ENCODE measurements at places on chromosomes 7 and 10.

GRCh38 chr10:117541405-117541908, 1.1 kb upstream of the EMX2 start:
- no peak for DNase-seq
- peaks cover 22% of the 10 kb centered on the region for H3K4me1 ChIP-seq
- peaks cover 94% of the 10 kb centered on the region for H3K27me3 ChIP-seq
- peak overlapping the region; percentile 22 for H3K4me3 ChIP-seq

DNA sequence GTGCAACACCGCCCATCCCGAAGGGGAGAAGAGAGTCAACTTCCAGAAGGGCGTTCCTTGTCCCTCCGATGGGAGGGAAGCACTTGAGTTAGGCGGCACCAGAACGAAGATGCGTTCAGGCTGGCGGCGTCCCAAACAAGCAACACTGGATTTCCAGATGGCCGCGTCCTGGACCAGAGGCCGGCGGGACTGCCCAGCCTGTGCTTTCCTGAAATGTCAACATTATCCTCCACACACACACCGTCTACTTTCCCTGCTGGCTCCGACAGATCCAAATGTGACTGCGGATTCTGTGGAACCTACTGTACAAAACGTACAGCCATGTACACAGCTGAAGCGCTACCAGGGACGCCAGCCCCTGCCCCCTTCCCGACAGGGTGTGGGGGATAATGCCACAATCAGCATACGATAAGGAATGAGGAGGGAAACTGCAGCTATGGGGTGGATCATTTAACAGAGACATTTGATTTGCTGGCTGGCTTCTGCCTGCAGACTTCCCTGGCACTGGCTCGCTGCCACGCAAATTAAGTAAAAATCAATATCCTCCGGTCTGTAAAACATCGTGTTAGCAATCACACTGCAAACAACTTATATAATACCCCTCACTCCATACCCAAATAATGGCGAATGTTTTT, 82.1 kb downstream of the ZRANB1 start:
- no peaks in the 10 kb centered on the region for H3K36me3 ChIP-seq
- H3K4me3 ChIP-seq = no peak overlapping the region
- H3K27me3 ChIP-seq = no peaks in the 10 kb centered on the region
- H3K4me1 ChIP-seq = no peaks in the 10 kb centered on the region
- H3K27ac ChIP-seq = no peak overlapping the region

- no peak overlapping the region for H3K4me3 ChIP-seq
- no peaks in the 10 kb centered on the region for H3K36me3 ChIP-seq
- no peak overlapping the region for H3K27ac ChIP-seq
- no peaks in the 10 kb centered on the region for H3K4me1 ChIP-seq
- no peak for DNase-seq
Observed at GRCh38 chr7:113000316-113001020, 86.2 kb downstream of the GPR85 start.

GRCh38 chr10:120828763-120829319, 22.3 kb upstream of the WDR11 start:
- no peaks in the 10 kb centered on the region for H3K36me3 ChIP-seq
- H3K27ac ChIP-seq = no peak overlapping the region
- no peak overlapping the region for H3K4me3 ChIP-seq
- no peak for DNase-seq

- DNase-seq = no peak
- H3K4me3 ChIP-seq = no peak overlapping the region
- H3K27ac ChIP-seq = no peak overlapping the region
- no peaks in the 10 kb centered on the region for H3K4me1 ChIP-seq
- peaks cover 11% of the 10 kb centered on the region for H3K27me3 ChIP-seq
Observed at GRCh38 chr10:117927332-117927731, 119.4 kb downstream of the RAB11FIP2 start.

GRCh38 chr7:1028775-1029636, 15.3 kb upstream of the GPR146 start:
- peak overlapping the region; percentile 85 for H3K27ac ChIP-seq
- H3K36me3 ChIP-seq = peaks cover 7% of the 10 kb centered on the region
- H3K4me1 ChIP-seq = peaks cover 33% of the 10 kb centered on the region
- peak overlapping the region; percentile 73 for H3K4me3 ChIP-seq
- peak; percentile 74 for DNase-seq

DNA sequence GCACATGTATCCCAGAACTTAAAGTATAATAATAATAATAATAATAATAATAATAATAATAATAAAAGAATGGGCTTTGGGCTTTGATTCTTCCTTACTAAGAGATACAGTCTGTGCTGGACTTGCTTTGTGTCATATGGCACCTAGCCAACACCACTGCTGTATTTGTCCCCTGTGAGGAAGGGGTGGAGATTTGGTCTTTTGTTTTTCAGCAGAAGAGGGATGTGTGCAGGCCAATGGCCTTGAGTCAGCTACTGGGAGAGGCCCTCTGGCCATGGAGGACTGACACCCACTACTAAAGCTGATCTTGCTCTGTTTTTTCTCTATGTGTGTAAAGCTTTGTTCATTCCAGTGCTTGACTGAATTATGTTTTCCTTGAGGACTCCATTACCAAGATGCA, 573.0 kb upstream of the PCDH15 start:
- H3K4me3 ChIP-seq = no peak overlapping the region
- H3K4me1 ChIP-seq = no peaks in the 10 kb centered on the region
- no peak overlapping the region for H3K27ac ChIP-seq
- H3K36me3 ChIP-seq = no peaks in the 10 kb centered on the region

DNA sequence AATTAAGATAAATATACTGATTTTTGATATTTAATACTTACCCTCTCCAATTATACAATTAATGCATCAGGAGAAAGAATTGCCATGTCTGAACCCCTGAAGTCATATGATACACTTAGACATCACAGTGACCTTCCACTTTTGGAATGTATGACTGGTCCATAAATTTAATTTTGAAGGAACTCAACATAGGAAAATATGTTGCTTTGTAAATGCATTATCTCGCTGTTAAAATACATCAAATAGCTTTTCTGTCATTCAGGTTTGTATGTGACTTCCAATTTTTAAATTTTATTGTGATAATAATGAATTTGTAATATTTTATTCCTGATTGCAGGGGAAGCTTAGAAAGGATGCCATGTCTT, 631.9 kb upstream of the ANKRD30A start:
- H3K36me3 ChIP-seq = no peaks in the 10 kb centered on the region
- H3K27me3 ChIP-seq = no peaks in the 10 kb centered on the region
- H3K27ac ChIP-seq = no peak overlapping the region
- no peak for DNase-seq
- H3K4me1 ChIP-seq = no peaks in the 10 kb centered on the region
- H3K4me3 ChIP-seq = no peak overlapping the region

DNA sequence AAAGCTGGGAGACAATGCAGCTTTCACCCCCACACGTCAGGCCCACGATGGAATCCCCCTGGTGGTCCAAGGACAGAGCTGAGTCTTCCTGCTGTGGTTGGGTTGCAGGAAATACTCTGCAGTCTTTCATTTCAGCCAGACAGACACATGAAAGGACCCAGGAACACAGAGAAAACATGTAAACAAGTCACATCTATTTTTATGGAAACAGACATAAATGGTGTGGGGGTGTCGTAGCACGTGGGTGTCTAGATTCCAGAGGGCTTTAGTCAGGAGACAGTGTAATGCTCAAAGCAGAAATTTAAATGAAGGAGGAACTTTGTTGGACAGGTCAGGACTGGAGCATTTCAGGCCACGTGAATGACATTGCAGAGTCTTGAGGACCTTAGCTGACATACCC, 444.6 kb downstream of the SUGCT start:
- H3K27me3 ChIP-seq = no peaks in the 10 kb centered on the region
- DNase-seq = no peak
- no peak overlapping the region for H3K4me3 ChIP-seq
- H3K27ac ChIP-seq = no peak overlapping the region
- H3K4me1 ChIP-seq = no peaks in the 10 kb centered on the region
- no peaks in the 10 kb centered on the region for H3K36me3 ChIP-seq

DNA sequence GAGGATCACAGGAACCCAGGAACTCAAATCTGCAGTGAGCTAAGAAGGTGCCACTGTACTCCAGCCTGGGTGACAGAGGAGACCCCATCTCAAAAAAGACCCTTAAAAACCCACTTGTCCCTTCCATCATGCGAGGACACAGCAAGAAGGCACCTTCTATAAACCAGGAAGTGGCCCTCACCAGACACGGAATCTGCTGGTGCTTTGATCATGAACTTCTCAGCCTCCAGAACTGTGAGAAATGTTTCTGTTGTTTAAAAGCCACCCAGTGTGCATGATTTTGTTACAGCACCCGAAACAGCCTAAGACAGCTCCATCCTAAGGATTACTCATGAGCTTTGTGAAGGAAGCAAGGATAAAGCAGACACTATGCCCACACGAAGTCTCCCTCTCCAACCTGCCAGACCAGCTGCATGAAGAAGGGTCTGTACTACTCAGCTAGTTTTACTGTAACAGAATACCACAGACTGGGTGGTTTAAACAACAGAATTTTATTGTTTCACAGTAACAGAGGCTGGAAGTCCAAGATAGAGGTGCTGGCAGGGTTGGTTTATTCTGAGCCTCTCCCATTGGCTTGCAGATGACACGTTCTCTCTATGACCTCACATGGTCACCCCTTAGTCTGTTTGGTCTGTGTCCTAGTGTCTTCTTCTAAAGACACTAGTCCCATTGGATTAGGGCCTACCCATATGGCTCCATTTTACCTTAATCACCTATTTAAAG, 13.7 kb downstream of the VIM start:
- no peak for DNase-seq
- no peak overlapping the region for H3K4me3 ChIP-seq

DNA sequence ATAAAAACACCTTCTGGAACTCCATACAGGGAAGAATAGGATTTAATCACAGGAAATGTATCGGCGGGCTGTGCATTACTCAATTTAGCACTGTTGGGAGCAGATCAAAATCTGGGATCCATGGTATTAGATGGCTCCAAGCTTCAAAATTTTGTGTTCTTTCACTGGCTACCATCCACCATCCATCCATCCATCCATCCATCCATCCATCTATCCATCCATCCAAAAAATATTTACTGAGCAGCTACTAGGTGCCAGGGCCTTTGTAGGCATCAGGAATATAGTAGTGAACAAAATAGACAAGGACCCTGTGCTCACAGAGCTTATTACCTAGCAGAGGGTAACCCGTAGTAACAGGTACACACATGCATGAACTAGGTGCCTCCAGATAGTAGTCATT, 280.2 kb downstream of the CCDC3 start:
- no peak for DNase-seq
- H3K27me3 ChIP-seq = no peaks in the 10 kb centered on the region
- peaks cover 13% of the 10 kb centered on the region for H3K4me1 ChIP-seq
- H3K27ac ChIP-seq = no peak overlapping the region
- H3K36me3 ChIP-seq = peaks cover 6% of the 10 kb centered on the region
- no peak overlapping the region for H3K4me3 ChIP-seq

- peaks cover 7% of the 10 kb centered on the region for H3K27me3 ChIP-seq
- H3K4me1 ChIP-seq = no peaks in the 10 kb centered on the region
- no peaks in the 10 kb centered on the region for H3K36me3 ChIP-seq
- H3K4me3 ChIP-seq = no peak overlapping the region
- no peak overlapping the region for H3K27ac ChIP-seq
- no peak for DNase-seq
Observed at GRCh38 chr10:76454506-76455140, 1023.2 kb downstream of the LRMDA start.

- H3K27ac ChIP-seq = no peak overlapping the region
- peaks cover 3% of the 10 kb centered on the region for H3K36me3 ChIP-seq
- H3K4me1 ChIP-seq = peaks cover 5% of the 10 kb centered on the region
- no peaks in the 10 kb centered on the region for H3K27me3 ChIP-seq
Observed at GRCh38 chr7:66348531-66348930, 143.4 kb downstream of the TPST1 start.
